H1 (cell line): ENCODE measurements at places on chromosomes 6 and 20. TPM values are rescaled to one million over a fixed set of nuclear protein-coding genes. Genes with fewer than 3 reads are reported as not detected.

The HCK gene
- total RNA-seq = 0.37 and 0.82 TPM in 2 replicates

The SPDEF gene
- total RNA-seq = 0.15 TPM in 1 of 2 replicates, not detected in the other

The SCUBE3 gene
- total RNA-seq = 1.0 TPM in 2 replicates

The PSORS1C1 gene
- 0.36 and 0.52 TPM in 2 replicates for total RNA-seq

The FLRT3 gene
- 0.35 and 0.80 TPM in 2 replicates for total RNA-seq

The MEP1A gene
- total RNA-seq = not detected in 2 replicates

The PROKR2 gene
- total RNA-seq = 2.6 and 3.3 TPM in 2 replicates

The C20orf144 gene
- 0.23 and 0.24 TPM in 2 replicates for total RNA-seq

- peak overlapping the region; percentile 21; the same call in 1 of the 2 replicates for H3K4me3 ChIP-seq
- peak; percentile 47 for DNase-seq
- H3K36me3 ChIP-seq = no peaks in the 10 kb centered on the region
- no peak overlapping the region for H3K27ac ChIP-seq
- H3K4me1 ChIP-seq = peaks cover 3% of the 10 kb centered on the region
- no peaks in the 10 kb centered on the region; the same call in 1 of the 2 replicates for H3K27me3 ChIP-seq
Measured at GRCh38 chr6:167797011-167797471, 29.7 kb upstream of the AFDN start.

GRCh38 chr6:135823851-135824250, 27.6 kb upstream of the PDE7B start:
- no peak overlapping the region for H3K27ac ChIP-seq
- H3K36me3 ChIP-seq = no peaks in the 10 kb centered on the region
- DNase-seq = no peak
- peaks cover 1% of the 10 kb centered on the region for H3K27me3 ChIP-seq
- H3K4me3 ChIP-seq = no peak overlapping the region

GRCh38 chr6:62808565-62809293, 402.5 kb upstream of the FKBP1C start:
- DNase-seq = no peak
- no peak overlapping the region for H3K27ac ChIP-seq
- H3K27me3 ChIP-seq = no peaks in the 10 kb centered on the region

DNA sequence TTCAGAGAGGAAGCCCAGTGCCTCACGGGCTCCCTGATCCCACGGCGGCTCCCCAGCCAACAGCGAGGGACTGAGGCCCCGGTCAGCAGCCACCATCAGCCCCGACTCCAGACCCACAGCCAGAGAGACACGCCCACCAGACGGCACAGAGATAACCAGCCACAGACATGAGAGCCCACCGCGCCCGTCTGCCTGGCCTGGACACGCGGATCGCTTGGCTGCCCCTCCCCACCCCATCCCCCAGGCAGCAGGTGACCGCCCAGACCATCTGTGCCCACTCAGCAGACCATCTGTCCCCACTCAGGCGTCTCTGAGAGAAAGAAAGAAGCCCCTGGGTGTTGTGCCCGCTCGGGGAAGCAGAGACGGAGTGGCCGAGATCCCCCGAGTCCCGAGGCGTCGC, 55.5 kb upstream of the CHRNA4 start:
- no peaks in the 10 kb centered on the region for H3K36me3 ChIP-seq
- H3K4me1 ChIP-seq = no peaks in the 10 kb centered on the region; the same call in 1 of the 2 replicates
- no peak for DNase-seq
- H3K27ac ChIP-seq = no peak overlapping the region
- no peaks in the 10 kb centered on the region for H3K27me3 ChIP-seq

- H3K27me3 ChIP-seq = no peaks in the 10 kb centered on the region
- H3K27ac ChIP-seq = no peak overlapping the region
- DNase-seq = no peak
Measured at GRCh38 chr6:149061930-149062329, 255.6 kb upstream of the TAB2 start.

DNA sequence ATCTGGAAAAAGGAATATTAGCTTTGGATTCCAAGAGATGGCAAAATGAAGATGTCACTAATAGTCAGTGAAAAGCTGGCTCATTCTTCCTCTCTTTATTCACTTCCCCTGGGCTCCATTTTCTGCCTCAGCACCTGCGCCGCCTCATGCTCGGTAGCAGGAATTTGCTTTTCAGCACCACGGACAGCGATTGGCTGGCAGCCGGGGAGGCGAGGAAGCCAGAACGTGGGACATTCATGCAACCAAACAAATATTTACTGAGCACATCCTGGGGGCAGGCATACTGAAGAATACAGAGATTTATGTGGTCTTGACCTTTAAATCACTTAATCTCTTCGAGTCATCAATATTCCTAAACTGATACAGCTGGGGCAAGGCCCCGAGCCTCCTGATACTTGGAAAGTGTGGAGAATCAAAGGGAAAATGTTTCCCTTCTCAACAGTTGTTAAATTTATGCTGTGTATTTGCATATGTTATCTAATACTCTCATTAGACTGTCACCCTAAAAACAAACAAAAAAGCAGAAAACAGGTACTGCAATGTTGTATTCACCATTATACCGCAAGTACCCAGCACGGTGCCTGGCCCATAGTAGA, 12.1 kb upstream of the PDYN start:
- peak; percentile 94 for DNase-seq
- no peak overlapping the region for H3K27ac ChIP-seq
- H3K4me1 ChIP-seq = no peaks in the 10 kb centered on the region; the same call in 1 of the 2 replicates
- H3K27me3 ChIP-seq = peaks cover 2% of the 10 kb centered on the region; the same call in 1 of the 2 replicates

GRCh38 chr20:51725584-51726176, 42.5 kb downstream of the ATP9A start:
- H3K27ac ChIP-seq = no peak overlapping the region
- no peak overlapping the region for H3K4me3 ChIP-seq
- no peaks in the 10 kb centered on the region for H3K4me1 ChIP-seq
- no peak for DNase-seq

GRCh38 chr20:52242237-52243230, 51.0 kb upstream of the ZFP64 start:
- no peaks in the 10 kb centered on the region for H3K4me1 ChIP-seq
- no peaks in the 10 kb centered on the region for H3K27me3 ChIP-seq

DNA sequence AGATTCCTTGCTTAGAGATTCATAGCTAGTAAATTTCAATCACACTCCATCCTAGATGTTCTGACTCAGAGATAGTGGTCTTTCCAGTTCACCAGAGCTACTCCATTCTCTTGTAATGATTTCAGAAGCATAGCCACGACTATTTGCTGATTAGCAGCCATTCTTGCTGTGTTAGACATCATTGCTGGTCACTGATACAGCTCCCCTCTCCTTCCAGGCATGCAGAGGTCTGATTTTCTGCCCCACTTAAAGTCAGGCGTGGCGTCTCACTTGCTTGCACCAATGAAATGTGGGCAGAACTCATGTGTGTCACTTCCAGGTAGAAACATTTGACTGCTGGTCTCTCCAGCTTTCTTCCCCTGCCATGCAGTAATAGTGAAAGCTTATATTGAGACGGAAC, 168.9 kb upstream of the JARID2 start:
- no peaks in the 10 kb centered on the region for H3K27me3 ChIP-seq
- peaks cover 4% of the 10 kb centered on the region for H3K4me1 ChIP-seq
- no peak overlapping the region for H3K4me3 ChIP-seq
- no peaks in the 10 kb centered on the region for H3K36me3 ChIP-seq
- no peak overlapping the region for H3K27ac ChIP-seq

DNA sequence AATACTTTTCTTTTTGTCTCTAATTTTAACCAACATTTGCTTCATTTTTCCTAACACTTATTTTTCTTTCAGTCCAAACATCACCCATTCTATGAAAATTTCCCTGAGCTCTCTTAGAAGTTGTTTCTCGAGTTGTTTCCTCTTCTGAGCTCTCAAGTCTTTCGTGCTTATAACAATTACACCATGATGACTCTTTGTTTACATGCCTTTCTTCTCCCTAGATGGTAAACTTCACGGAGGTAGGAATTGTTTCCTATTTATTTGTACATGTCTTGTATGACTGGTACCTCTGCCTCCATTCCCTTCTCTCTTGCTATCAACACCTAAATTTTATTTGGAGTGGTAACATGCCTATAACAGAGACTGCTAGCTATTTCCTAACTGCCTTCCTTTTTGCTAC, 6.4 kb downstream of the BLOC1S5 start:
- no peak overlapping the region for H3K27ac ChIP-seq
- H3K4me3 ChIP-seq = no peak overlapping the region
- H3K27me3 ChIP-seq = no peaks in the 10 kb centered on the region
- H3K36me3 ChIP-seq = peaks cover 11% of the 10 kb centered on the region

DNA sequence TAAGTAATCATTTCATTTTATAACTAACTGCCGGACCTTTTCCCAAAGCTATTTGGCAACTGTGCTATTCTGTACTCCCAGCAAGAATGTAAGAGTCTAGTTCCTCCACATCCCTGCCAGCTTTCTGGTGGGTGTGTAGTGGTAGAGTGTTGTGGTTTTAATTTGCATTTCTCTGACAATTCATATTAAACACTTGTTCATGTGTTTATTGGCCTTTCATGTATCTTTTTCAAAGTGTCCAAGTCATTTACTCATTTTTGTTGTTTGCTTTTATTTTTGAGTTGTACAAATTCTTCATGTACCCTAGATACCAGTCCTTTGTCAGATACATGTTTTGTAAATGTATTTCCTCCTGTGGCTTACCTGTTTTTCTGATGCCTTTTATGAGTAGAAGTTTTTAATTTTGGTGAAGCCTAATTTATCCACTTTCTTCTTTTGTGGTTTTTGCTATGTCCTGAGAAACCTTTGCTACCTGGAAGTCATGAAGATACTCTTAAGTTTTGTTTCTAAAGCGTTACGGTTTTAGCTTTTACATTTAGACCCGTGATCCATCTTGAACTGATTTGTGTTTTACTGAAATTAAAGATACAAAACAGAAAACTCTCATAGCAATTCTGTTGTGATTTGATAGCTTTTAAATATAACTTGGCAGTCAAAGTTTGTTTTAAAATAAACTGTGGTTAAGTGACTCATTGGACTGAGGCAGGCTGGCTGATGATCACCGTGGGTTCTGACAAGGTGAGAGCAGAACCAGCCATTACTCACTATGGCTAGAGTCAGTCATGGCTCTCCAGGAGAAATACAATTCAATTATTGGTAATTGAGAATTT, 8.0 kb downstream of the MYLIP start:
- no peak for DNase-seq
- no peaks in the 10 kb centered on the region for H3K27me3 ChIP-seq
- no peak overlapping the region for H3K27ac ChIP-seq
- H3K4me3 ChIP-seq = no peak overlapping the region

DNA sequence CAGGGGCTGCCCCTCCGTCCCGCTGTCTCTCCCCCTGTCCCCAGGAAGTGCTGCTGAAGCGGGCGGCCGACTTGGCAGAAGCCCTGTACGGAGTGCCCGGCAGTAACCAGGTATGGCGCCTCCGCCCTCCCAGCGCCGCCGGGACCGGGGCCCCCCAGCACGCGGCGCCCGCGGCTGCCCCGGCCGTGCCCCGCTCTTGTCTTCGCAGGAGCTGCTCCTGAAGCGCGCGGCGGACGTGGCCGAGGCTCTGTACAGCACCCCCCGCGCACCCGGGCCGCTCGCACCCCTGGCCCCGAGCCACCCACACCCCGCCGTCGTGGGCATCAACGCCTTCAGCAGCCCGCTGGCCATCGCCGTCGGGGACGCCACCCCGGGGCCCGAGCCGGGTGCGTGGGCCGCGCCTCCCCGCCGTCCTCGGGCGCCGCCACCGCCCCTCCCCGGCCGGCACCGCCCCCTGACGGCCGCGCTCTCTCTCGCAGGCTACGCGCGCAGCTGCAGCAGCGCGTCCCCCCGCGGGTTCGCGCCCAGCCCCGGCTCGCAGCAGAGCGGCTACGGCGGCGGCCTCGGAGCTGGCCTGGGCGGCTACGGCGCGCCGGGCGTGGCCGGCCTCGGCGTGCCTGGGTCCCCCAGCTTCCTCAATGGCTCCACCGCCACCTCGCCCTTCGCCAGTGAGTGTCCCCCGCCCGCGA, 48.4 kb downstream of the CPXM1 start:
- H3K27me3 ChIP-seq = peaks cover 65% of the 10 kb centered on the region
- no peak overlapping the region for H3K27ac ChIP-seq
- no peak for DNase-seq
- peaks cover 26% of the 10 kb centered on the region for H3K4me1 ChIP-seq
- H3K4me3 ChIP-seq = peak overlapping the region; percentile 33
- no peaks in the 10 kb centered on the region for H3K36me3 ChIP-seq

DNA sequence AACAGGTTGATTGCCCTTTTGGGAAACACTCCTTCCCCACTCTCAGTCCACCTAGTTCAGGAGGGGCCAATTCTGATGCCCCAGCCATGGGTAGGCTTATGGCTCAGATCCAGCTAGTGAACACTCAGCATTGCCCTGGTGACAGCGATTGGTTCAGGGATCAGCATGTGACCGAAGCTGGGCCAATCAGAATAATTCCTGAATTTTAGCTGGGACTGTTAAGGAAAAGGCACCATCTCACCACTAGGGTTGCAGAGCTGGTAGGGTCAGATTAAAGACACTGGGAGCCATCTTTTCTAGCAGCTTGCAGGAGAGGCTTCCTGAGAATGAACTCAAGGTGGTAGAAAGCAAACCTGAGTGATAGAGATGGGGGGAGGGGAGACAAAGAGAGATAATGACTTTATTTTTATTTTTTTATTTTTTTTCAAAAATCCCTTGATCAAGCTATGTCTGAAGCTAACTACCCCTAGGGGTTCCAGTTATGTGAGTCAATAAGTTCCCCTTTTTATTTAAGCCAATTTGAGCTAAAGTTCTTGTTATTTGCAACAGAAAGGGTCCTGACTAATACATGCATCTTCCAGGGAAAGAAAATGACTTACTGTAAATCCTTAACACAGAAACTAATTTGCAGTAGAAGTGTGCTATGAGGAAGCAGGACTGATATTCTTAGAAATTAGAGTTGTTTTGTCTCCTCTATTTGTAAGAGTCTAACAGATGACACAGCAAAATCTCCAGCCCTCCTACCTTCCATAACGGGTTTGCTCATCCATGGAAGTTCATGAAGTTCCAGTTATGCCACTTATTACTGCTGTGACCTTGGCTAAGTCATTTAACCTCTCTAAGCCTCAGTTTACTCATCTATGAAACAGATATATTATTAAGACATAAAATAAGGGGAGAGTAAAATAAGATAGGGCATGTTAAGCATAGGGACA, 44.7 kb downstream of the EYA2 start:
- no peaks in the 10 kb centered on the region for H3K27me3 ChIP-seq
- H3K36me3 ChIP-seq = no peaks in the 10 kb centered on the region
- H3K4me1 ChIP-seq = no peaks in the 10 kb centered on the region
- no peak overlapping the region for H3K27ac ChIP-seq
- no peak for DNase-seq
